Foreskin fibroblast (primary cell): ENCODE measurements at places on chromosomes 3 and 15.

DNA sequence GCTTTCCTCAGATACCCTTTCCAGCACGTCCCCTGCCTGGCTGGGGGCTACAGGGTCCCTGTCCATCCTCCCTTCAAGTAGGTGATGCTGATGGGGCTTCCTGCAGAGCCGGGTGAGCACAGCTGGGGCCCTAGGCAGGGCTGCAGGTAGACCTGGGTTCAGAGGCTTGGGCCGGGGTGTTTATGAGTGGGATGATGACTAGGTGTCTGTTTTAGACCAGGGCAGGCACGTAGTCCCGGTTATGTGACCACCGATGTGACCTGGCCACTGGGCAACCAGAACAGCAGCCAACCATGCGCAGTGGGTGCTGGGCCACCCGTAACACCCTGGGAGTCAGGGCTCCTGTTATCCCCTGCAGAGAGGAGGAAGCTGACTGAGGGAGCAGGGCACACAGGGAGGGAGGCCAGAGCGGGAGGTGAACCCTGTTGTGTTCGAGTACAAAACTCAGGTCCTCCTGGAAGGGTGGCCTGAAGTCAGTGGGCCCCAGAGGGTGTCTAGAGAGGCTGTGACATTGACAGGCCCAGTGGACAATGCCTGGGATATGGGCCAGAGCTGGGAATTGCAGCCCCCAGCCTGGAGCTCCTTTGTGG is 101.6 kb downstream of the PLXNA1 start:
- no peak for DNase-seq

GRCh38 chr3:30632065-30632464 is 25.7 kb downstream of the TGFBR2 start:
- DNase-seq, result peak; percentile 65

DNA sequence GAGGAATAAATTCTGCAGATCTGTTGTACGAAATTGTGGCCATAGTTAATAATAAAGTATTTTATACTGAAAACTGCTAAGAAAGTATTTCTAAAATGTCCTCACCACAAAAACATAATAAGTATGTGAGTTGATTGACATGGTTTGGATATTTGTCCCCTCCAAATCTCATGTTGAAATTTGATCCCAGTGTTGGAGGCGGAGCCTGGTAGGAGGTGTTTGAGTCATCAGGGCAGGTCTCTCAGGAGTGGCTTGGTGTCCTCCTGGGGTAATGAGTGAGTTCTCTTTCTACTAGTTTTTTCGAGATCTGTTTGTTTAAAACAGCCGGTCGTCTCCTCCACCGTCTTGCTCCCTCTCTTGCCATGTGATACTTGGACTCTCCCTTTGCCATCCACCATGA is 424.1 kb upstream of the KCNMB2 start:
- no peak for DNase-seq

GRCh38 chr3:114005481-114005880 is 50.8 kb downstream of the CCDC191 start:
- DNase-seq, result no peak

GRCh38 chr3:154778057-154778456 is 302.1 kb upstream of the MME start:
- no peak for DNase-seq

GRCh38 chr15:76339305-76340197 is 3.0 kb downstream of the ISL2 start:
- DNase-seq, result peak; percentile 73

DNA sequence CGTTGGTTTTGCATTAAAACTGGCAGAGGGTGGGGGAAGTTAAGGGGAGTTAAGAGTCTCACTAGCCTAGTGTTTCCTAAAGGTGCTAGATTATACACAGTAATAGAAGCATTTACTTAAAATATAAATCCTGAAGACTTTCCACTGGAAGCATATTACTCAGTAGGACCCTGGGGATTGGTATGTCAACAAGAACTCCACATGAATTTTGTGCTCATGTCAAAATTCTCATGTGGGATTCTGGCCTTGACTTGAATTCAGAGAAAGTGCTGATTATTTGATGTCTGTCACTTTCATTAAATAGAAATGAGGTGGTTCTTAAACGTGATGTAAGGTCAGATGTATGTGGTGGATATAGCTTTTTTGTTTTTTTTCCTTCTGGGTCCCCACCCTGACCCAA is 997.2 kb downstream of the TUSC7 start:
- DNase-seq, result no peak

- DNase-seq, result peak; percentile 64
Observed at GRCh38 chr3:10196389-10197052, 31.8 kb downstream of the IRAK2 start.

DNA sequence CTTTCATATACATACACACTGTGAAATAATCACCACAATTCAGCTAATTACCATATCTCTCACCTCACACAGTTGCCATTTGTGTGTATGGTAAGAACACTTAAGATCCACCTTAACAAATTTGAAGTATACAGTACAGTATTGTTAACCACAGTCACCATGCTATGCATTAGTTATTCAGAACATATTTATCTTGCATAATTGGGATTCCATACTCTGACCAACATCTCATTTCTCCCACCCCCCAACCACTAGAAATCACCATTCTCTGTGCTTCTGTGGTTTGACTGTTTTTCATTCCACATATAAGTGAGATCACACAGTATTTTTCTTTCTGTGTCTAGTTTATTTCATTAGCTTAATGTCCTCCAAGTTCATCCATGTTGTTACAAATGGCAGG is 247.7 kb upstream of the CTNNB1 start:
- no peak for DNase-seq

GRCh38 chr3:43165786-43166185 is 59.9 kb upstream of the POMGNT2 start:
- no peak for DNase-seq

DNA sequence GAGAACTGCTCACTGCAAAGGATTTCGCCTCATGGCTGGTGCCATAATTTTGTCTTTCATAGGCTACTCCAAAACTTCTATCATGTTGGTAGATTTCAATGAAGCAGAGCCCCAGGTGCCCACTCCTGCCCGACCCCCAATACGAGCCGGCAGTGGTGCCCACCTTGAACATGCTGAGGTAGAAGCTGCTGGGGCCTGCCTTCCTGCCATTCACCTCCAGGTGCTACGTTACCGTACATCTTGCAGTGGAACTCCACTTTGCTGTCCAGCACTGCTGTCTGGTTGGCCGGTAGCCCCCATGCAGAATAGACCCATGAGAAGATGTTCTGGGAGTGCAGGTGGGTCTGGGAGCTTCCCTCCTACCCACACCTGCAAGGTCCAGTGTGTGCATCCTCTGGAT is 502.8 kb upstream of the TBL1XR1 start:
- DNase-seq, result no peak

DNA sequence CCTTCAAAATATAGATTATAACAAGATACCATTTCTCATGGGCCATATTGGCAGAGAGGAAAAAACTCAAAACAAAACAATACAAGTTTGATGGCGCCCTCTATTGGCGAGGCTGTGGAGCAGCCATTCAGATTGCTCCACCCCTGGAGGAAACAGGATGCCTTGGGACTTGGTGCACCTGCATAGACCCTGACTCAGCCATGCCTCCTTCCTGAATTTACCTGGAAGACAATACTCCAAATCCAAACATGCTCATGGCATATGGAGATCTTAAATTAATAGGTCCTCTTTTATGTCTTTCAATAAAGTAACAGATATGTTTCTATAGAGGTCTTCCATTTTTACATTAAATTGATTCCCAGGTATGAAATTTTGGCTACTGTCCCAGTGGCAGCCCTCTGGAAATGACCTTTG is 90.0 kb downstream of the APBA2 start:
- DNase-seq, result peak; percentile 35

- DNase-seq, result no peak
Observed at GRCh38 chr3:65412588-65412987, 626.1 kb downstream of the MAGI1 start.

- DNase-seq, result no peak
Observed at GRCh38 chr3:108744762-108745161, 12.4 kb downstream of the RETNLB start.

GRCh38 chr3:11548721-11549131 is 95.0 kb downstream of the VGLL4 start:
- peak; percentile 70 for DNase-seq

- DNase-seq, result no peak
Observed at GRCh38 chr3:129173725-129174124, 10.0 kb downstream of the CNBP start.

- no peak for DNase-seq
Observed at GRCh38 chr3:5035113-5035512, 55.9 kb downstream of the BHLHE40 start.

- no peak for DNase-seq
Observed at GRCh38 chr15:25088261-25088790, 133.5 kb downstream of the SNRPN start.

- DNase-seq, result peak; percentile 87
Observed at GRCh38 chr15:43776718-43777266, at the start of gene ELL3. ELL3 (minus strand) TSS chr15:43776966; CDS start chr15:43776901, 65 bp downstream.

GRCh38 chr3:119782460-119782859 is 559 bp downstream of the NR1I2 start:
- DNase-seq, result no peak

GRCh38 chr15:94238539-94239118 is 7.3 kb downstream of the MCTP2 start:
- DNase-seq, result no peak

DNA sequence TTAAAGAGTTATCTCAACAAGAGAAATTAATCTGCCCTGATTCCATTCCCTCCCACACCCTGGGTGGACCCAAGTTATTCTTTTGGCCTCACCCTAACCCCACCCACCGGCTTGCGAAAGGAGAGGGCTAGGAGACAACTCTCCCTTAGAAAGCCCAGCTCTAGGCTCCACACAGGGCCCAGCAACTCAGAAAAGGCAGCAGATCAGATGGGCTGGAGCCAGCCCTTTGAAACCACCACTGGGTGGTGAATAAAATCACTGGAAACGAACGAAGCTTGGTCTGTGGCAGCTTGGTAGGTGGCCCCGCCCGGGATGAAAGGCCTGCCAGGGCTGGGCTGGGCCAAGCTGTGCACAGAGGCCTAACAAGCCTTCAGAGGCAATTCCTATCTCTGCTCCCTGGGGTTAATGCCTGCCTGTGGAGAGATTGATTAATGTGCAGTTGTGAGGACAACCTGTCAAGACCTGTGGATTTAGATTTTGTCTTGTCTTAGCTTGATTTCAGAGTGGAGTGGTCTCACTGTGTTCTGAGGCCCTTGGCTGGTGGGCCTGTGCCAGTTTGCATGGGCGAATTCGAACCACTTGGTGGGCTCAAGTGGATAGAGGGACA is 38.8 kb downstream of the BHLHE40 start:
- DNase-seq, result peak; percentile 28

- no peak for DNase-seq
Observed at GRCh38 chr3:46092702-46093080, 65.4 kb upstream of the XCR1 start.

DNA sequence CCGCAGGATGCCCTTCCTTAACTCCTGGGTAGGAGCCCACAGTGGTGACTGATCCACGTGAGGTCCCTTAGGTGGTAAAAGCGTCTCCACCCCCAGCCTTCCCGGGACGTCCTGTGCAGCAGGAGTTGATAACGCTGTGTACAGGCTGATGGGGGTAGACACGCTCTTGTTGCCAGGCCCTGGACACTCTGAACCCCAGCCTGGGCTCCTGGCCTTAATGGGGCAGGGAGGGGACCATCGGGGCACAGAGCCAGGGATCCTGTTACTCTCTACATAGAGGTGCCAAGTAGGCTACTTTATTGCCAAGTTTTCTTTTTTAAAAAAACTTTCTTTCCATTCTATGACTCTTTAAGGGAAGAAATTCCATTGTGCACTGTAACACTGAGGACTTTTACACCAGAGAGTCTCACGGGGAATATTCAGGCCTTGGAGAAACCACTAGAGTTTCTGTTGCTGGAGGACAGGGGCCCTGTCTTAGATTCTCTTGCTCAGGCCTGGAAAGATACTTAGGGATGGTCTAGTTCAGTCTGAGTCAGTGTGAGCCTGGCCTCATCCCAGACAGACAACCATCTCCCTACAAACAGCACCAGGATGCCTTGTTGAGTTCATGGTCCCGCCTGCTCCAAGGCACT is 104.3 kb upstream of the RNU6-1 start:
- peak; percentile 23 for DNase-seq

- peak; percentile 76 for DNase-seq
Observed at GRCh38 chr3:42936157-42936981, 30.4 kb downstream of the ZNF662 start.

DNA sequence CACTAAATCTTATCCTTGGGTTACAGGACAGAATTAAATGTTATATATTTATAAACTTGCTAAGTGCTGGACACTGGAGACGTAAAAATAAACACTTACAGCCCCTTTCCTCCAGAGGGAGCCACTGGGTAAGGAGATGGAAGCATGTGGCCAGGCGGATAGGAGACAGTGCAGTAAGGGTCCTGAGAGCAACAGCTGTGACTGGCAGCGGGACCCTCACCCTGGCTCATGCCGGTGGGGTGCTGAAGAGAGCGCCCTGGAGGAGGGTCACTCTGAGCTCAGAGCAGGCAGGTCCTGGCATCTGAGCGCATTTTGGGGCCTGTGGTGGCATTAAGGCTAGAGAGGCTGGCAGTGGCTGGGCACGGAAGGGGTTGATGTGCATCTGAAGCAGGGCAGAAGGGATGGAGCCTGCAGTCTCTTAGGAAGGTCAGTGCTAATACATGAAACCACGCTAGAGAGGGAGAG is 16.0 kb downstream of the SEC61A1 start:
- peak; percentile 76 for DNase-seq

GRCh38 chr3:73401616-73402279 is 223.0 kb downstream of the PDZRN3 start:
- DNase-seq, result no peak

GRCh38 chr3:88433568-88433967 is 283.8 kb downstream of the C3orf38 start:
- DNase-seq, result no peak

GRCh38 chr3:84980011-84980410 is 21.2 kb downstream of the CADM2 start:
- no peak for DNase-seq

DNA sequence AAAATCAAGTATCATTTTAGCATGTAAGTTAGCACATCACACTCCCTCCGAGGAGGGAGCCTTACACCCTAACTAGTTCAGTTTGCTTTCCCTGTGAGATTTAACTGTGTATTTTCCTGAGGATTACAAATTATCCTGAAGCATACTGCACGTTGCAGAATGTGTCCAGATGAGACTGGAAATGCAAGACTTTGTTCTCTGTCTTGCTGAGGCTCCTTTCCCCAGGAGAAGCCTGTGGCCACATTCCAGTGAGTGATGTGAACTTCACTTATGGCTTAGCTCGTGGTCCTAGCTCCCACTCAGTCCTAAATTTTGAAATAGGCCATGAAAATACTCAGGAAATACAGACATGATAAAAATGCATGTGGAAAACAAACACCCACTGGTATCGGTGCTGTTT is 23.7 kb downstream of the PDZRN3 start:
- DNase-seq, result no peak

GRCh38 chr3:54878145-54878544 is 49.7 kb downstream of the LRTM1 start:
- DNase-seq, result no peak
